ENCODE measurements at places on chromosomes 12 and 14.

DNA sequence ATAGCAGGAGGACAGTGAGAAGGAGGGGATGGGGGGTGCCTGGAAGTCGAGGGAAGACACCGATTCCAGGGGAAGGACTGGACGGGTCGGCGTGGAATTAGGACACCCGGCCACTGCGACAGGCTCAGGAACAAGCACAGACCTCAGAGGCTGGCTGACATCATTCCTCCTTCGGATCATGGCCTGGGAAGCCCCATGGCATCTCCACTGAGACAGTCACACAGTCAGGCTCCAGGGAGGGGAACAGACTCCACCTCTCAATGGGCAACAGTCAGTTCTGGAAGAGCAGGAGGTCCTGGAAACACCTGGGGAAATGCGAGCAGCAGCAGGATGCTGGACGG, 67.9 kb upstream of the FBRSL1 start:
- DNase-seq: no peak

GRCh38 chr12:124426594-124427555, 132.0 kb downstream of the RFLNA start:
- DNase-seq: peak; percentile 71

GRCh38 chr14:54627219-54627539, 60.3 kb downstream of the SAMD4A start:
- no peak for DNase-seq

DNA sequence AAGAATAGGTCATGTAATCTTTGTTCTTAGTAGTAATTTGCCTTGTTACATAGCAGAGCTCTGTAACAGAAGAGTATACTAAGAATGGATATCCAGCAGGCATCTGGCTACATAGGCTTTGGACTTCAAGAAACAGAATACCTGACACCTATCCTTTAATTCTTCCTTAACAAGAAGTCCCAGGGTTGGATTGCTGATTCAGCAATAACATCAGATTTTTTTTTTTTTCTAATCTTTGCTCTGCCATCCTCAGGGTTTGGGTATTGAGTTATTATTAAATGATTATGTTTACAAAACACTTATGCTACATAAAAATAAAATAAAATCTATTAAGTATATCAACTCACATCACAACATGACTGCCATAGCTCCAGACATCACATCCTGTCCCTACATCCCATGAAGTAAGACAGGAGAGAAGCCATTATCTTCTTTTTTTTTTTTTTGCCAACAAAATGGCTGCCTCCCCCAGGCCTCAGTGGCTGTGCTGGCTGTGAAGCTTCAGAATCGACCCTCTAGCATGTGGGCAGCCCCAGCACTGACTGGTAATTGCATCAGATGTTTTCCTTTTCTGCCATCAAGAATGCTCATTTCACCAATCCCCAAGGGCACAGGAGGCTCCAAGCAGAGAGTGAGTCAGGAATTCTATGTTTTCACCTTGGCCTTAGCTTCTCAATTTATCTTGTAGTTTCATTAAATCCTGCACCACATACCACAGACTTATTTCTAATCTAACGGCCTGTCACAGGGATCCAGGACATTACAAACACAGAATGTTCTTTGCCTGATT, 186.2 kb downstream of the DICER1 start:
- DNase-seq: no peak

DNA sequence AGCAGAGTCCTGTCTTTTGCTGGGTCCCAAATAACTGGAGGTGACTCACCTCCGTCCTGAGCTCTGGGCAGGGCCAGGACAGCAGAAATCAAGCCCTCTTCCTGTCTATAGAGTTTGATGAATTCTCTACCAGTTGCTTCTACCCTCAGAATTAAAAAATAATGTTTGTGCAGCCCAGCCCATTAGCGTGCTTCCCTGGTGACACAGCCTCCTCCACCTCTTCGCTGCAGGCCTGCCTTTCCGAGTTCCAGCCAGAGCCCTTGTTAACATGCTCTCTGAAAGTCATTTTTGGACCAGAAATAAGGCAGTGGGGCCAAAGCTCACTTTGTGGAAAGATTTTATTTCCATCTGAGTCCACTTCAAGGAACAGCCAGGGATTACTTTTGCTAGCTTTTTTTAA, 94.0 kb downstream of the TBX5 start:
- DNase-seq: no peak

DNA sequence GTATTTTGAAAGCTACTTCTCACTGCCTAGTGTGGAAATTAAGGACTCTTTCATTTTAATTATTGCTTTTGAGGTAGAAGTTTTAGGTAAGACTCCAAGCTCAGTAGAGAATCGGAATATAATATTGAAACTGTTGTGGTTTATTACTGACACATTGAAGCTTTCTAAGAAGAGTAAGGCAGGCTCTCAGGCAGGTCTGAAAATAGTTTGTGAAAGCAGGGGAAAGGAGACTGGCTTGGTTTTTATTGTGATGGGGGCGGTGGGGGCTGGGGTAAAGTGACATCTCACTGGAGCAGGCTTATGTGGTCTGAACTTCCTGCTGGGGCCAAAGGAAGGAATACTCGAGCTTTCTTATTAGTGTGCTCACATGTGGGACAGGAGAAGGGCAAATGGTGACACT, 79.5 kb downstream of the OTOGL start:
- DNase-seq: no peak

DNA sequence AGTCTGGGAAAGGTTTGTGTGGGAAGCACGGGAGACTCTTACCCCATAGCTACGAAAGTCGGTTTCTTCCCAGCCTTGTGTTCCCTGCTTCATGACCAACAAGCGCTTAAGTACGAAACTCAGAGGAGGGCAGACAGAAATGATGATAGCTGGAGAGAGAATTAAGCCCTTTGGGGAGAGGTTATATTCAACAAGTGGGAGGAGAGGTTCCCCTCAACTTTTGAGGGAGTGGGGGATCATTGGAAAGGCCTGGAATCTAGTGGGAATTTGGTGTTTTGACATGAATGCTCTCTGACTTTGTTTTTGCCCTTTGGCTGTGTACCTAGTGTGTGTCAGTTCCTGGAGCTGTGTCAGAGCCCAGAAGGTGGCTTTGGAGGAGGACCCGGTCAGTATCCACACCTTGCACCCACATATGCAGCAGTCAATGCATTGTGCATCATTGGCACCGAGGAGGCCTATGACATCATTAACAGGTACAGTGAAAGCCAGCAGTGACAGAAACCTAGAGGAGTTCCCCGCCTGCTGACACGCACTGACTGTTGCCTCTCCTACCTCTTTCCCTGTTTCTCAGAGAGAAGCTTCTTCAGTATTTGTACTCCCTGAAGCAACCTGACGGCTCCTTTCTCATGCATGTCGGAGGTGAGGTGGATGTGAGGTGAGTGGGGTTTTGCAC, 40.6 kb downstream of the FNTB start:
- DNase-seq: no peak

DNA sequence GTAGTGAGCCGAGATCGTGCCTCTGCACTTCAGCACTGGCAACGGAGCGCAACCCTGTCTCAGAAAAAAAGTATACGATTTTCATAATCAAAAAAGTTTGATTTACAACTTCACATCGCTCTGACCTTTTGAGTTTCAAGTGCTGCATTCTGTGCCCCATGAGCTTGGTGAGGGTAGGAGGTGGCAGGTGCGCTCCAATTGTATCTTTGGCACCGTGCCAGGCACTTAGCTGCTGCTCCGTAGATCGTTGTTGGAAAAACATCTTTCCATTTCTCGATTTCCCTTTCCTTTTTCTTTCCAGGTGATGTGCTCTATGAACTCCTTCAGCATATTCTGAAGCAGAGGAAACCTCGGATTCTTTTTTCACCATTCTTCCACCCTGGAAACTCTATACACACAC, 203.7 kb downstream of the ETV6 start:
- DNase-seq: no peak

DNA sequence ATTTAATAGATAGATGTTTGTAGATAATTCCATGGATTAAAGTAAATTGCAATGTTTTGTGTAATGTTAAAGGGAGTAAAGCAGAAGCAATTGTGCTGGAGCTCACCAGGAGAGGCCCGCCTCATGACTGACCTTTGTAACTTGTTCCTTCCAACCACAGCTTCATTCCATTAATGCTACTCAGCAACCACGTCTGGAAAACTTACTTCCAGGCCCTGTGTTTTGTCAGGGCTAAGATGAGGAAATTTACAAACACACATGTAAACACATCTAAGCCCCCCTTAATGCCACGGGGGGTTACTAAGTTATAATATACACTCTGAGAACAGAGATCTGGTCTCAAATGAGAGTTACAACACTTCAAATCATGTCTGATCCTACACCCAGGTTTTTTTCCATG, 12.4 kb downstream of the LUM start:
- DNase-seq: no peak

- DNase-seq: no peak
These were observed 24.3 kb downstream of the CMA1 start for GRCh38 chr14:24483604-24484252.

DNA sequence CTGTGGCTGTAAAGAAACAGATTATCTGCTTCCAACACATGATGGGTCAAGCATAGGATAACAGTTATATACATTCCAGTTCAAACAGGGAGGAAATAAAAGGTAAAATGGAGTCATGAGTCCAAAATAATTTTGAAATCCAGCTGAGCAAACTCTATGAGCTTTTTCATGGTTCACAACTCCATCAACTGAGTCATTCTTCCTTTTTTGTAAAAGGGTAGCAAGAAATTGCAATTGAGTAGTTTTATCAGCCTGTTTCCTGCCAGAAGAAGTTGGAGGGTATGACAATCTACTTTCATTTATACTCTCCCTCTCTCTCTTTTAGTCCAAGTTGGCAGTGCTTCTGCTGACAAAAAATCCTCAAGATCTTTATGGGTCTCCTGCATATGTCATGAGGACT, 95.6 kb downstream of the CPNE8 start:
- DNase-seq: no peak
